RPMI8226 (cell line): ENCODE measurements at places on chromosomes 7 and 10.

DNA sequence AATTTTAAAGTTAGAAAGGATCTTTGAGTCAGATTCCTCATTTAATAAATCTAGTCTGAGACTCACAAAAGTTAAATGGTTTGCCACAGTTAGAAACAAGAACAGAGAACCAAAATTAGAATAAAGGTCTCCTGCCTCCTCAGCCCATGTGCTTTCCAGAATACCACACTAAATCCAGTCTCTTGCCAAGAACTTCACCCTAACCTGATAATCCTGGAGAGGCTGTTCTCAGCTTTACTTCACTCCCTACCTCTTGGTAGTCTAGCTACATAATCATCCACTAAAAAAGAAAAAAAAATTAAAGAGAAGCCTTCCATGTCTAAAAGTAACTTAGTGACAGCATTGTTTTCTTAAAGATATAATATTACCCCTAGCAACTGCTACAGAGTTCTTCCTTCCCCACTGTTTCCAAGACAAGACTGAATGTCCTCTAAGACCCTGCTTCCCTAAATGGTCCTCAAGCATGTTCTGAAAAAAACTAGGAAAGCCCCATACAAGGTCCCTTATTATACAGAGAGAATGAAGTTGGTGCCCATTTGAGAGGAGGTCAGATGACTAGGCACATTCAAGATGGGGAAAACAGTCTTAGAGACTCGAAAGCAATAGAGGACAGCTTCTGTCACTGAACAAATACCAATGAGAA lies 56.8 kb downstream of the ZNF438 start:
- DNase-seq = no peak

- DNase-seq = no peak
These were observed 258.1 kb downstream of the KLF6 start for GRCh38 chr10:3526727-3527501.

GRCh38 chr10:74293686-74294371 lies 142.8 kb downstream of the ADK start:
- DNase-seq = peak; percentile 75

- DNase-seq = no peak
These were observed 711.5 kb upstream of the C7orf33 start for GRCh38 chr7:147878912-147879661.

DNA sequence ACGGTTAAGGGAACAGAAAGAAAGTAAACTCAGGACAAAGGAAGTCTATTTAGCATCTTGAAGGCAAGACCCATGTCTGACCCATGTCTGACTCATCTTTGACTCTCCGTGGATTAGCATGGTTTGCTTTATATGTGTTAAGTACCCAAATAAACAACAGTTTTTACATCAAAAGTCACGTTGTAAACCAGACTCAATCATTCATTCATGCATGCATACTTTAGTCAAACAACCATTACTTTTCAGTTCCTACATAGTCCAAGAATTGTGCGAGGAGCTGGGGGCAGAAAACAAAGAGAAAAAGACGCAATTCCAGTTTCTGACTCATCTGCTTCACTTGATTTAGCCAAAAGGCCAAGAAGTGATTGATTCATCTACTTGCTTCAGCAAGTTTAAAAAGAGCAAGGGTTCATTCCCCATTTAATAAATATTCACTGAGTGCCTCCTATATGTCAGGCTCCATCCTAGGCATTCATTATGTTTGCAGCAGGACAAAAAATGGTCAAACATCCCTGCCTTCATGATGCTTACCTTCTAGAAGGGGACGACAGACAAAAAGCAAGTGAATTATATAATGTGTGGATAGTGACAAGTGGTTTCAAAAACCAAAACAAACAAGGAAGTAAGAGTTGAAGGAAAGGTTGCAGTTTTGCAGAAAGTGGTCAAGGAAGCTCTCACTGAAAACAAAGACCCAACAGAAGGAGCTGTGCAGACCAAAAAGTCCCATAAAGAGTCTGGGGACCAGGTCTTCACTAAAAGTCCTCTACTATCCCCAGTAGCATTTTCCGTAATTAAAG lies 116.2 kb downstream of the FAM107B start:
- peak; percentile 26 for DNase-seq

GRCh38 chr10:12812571-12812970 lies 188.9 kb downstream of the CCDC3 start:
- no peak for DNase-seq

- no peak for DNase-seq
These were observed 6.6 kb downstream of the TTYH3 start for GRCh38 chr7:2638224-2638991.

DNA sequence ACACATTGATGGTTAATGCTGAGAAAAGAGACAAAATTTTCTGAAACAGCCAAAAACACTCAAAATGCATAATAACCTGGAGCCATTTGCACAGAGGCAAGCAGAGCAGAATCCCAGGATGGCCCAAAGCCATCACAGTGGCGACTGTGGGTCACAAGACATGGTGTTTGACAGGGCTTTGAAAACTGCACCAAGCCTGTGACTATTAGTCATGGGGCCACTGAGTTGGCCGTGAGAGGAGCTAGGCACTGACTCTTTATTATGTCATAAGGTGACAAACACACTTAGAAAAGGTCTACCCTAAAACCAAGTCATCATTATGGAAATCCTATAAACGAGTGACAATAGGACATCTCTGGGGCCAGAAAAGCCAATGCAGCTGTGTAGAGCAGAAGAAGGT lies 23.9 kb downstream of the DRGX start:
- DNase-seq = no peak

- DNase-seq = no peak
These were observed 243.9 kb downstream of the ETV1 start for GRCh38 chr7:13745530-13745929.

DNA sequence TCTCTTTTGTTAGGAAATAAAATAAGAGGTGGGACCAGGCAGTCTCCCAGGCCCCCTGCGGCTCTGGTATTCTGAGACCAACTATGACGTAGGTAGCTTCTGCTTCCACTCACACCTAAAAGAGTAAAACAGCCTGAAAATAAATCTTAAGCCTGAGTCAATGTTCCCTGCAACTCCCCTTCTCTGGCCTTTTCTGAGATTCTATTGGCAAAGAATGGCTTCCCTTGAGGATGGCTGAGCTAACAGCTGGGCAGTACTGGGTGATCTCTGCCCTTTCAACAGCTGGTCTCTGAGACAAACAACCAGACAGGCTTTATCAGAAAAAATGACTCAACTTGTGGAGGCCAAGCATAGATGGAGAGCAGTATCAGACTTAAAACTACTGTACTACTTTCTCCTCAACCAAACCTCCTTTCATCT lies 58.7 kb downstream of the CREB3L2 start:
- no peak for DNase-seq

GRCh38 chr7:129786825-129787563 lies 165.8 kb downstream of the UBE2H start:
- no peak for DNase-seq

DNA sequence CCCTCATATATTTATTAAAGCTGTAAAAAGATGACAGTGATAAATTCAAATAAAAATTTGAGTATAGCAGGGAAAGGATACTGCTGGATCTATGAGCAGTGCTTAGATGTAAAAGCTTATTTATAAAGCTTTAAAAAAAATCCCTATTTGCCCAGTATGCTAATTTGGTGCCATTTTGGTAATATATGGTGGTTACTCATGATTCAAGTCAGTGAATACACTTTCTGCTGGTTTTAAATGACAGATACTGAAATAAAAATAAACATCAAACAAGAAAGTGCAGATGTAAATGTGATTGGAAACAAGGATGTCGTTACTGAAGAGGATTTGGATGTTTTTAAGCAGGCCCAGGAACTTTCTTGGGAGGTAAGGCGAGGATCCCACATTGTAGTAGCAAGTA lies 134.4 kb upstream of the SAMD8 start:
- no peak for DNase-seq

DNA sequence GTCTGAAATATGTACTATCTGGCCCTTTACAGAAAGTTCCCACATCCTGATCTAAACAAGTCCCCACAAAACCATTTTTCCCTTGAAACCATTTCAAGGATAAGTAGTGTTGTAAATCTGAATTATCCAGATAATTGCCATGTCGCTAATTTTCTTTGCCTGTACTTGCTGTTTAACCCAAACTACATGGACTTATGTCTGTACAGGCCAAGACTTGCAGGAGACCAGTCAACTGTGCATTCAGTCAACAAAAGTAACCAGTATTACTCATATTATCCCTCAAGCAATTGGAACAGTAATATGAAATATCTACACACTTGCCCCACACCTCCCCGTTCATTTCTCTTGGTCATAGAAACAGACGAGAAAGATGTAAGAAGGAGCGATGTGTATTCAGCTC lies 347.8 kb upstream of the NFE2L3 start:
- DNase-seq = no peak

DNA sequence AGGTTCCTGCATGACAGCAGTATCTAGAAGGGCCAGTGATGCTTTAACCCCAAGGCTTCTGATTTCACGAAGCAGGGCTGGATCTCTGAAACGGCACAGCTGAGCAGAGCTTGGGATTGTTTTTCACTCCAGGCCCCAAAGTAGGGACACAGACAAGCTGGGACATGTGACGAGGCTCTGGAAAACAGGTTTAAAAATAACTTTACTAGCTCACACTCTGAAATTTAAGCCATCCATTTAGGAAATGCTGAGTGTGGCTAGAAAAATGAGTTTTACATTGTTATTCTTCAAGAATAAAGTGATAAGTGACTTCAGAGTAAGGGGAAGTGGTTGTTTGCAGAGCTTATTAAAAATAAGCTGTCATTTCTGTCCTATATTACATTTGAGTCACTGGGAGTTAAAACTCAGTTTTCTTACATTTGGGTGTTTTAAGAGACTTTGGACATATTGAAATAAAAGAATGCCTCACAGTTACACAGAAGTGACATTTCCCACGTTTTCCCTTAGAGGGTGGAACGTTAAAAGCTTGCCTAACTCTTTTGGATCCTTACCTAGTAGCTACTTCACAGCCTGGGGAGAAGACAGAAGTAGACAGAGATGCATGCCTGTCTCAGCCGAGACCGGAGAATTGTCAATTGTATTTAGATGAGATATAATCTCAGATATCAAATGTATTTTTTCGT lies 107.8 kb downstream of the GALNT17 start:
- no peak for DNase-seq

DNA sequence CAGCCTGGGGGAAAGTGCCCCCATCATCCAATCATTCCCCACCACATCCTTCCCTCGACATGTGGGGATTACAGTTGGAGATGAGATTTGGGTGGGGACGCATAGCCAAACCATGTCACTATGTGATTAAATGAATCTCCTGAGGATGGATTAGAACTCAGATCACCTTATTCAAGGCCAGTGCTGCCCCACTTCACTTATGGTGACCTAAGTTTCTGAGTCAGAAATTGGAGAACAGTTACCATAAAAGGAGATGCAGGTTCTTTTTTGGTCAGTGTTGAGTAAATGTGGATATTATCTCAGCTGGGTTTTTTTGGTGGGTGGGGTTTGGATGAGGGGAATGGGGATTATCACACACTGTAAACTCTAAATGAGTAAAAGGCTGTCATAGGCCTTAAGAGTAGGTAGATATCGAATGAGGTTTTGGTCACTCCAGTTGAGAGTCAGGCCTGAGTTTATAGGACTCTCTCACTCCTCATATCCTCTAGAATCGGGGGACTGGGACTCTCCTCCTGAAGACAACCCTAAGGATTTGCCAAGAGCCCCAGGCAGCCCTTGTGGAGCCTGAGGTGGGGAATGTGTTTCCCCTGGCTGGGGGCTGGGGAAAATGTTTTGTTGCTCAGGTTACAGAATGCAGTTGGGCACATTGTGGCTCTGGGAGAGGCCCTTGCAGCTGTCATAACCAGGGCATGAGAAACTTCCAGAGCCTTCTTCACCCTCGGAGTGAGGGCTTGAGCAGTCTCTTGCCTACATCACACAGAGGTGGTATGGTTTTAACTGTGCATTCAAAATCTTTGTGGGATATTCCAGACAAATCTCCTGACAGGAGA lies 213.0 kb downstream of the BAMBI start:
- DNase-seq = no peak

GRCh38 chr10:70328018-70328417 lies 44.2 kb upstream of the NPFFR1 start:
- no peak for DNase-seq

- no peak for DNase-seq
These were observed 183.4 kb upstream of the KAT6B start for GRCh38 chr10:74642901-74643595.

DNA sequence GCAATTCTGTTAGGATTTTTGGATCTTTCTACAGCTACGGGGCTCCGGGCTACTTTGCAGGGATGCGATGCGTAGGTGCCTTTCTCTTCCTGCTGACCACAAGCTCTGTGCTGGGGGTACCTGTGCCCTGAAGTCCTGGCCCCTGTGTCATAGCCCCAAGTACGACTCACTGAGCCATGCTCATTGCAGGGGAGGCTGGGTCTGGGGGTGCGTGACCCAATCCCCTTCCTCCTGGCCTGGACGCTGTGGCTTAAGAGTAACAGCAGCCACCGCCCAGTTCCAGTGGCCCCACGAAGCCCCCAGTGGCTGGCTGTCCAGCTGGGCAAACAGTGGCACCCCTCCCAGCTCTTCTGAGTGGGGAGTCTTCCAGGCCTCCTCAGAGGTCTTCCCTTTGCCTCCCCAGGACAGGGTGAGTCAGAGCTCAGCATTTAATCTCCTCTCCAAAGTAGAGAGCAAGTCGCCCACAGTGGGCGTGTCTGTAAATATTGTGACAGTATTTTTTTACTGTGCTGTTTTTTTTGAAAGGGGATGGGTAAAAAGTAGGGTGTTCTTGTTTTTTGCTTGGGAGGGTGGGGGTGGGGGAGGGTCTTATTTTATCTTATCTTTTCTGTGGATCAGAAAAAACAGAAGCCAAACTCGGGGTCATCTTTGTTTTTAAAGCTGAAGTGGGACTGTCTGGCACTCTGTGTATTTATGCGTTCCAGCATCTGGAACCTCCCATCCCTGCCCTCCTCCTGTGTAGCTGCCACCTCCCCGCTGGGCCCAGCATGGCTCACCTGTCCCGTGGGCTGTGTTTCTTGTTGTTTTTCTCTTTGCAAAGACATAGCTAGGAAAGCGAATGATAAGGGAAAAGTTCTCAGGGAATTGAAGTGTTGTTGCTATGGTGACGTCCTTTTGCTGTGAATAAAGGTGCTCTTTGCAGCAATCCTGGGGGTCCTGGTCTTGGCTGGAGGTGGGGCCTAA lies 8.2 kb downstream of the LFNG start:
- DNase-seq = peak; percentile 40

DNA sequence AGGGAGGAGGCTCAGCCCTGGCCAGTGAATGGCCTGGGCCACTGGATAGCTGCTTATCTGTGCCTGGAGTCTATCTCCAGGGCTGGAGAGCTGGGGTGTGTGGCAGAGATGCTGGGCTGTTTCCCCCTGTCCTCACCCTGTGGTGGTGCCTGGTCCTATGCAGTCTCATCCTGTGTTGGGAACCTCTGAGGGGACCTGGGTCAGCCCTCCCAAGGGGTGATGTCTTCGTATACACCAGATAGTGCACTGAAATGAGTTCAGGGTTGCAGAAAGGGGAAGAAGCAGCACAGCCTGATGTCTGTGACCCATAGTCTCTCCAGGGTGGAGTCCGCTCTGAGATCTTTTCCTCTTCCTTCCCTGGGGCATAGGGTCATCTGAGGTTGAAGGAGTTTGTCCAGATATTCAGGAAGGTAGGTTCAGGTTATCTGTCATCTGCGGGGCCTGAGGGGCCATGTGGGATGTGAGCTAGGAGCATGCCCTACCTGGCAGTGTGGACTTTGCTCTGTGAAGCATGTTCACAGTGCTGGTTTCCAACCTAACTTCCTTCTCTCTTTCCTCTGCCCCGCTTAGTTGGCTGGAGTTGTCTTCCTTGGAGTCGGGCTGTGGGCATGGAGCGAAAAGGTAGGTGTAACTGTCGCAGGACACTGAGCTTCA lies 33.4 kb upstream of the SH2D4B start:
- no peak for DNase-seq
